ENCODE measurements at places on chromosomes 5 and 9.

DNA sequence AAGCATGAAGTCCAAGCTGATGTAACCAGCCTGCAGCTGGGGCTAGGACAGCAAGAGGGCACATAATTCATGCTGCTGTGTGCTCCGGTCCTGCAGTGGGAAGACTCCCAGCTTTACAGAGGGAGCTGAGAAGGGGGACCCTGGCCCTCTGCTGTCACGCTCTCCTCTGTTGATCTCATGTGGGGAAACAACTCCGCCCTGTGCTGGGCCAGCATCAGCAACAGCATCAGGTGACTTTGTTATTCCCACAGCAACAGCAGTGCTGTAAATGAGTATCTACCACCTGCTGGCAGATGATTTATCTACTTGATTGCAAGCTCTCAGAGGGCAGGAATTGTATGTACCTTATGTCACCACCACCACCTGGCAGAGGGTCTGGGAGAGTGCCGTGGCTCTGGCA, 176.2 kb downstream of the COL23A1 start:
- DNase-seq = no peak

DNA sequence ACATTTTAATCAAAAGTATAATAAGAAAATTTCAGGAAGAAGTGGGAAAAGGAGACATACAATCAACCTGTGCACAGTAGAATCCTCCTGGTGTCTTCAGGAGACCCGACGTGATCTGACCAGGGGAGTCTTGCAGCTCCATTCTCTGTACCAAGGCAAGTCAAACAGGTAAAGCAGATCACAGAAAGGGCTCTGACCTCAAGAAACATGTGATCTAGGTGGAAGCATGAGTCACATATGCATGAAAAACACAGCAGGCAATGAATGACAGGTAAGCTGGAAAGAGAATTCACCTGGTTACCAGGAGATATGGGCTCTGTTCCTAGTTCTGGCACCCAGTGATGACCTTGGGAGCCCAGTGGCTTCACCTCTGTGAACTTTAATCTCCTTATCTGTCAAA, 19.4 kb upstream of the FABP6 start:
- DNase-seq = no peak

- no peak for DNase-seq
These were observed 128.1 kb upstream of the NUDT12 start for GRCh38 chr5:103690676-103691075.

DNA sequence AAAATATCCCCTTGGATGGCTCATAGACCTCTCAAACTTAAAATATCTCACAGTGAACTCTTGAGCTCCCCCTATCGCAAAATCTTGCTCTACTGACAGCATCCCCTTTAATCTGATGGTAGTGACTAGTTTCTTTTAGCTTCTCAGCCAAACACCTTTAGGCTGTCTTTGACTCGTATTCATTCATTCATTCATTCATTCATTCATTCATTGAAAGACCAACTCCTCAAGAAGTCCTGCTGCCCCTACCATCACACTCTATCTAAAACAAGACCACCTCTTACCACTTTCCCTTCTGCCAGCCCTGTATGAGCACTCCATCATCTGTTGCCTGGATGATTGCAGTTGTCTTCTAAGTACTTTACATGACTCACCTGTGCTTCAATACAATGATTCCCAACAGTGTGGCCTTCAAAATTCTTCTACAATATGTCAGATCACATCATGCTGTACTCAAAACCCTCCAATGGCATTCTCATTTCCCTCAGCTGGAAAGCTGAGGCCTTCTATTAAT, 46.8 kb downstream of the ITGA2 start:
- DNase-seq = no peak
